ENCODE measurements at places on chromosomes 7 and 10.

GRCh38 chr7:112129655-112130323, 76.4 kb downstream of the DOCK4 start:
- DNase-seq = no peak

DNA sequence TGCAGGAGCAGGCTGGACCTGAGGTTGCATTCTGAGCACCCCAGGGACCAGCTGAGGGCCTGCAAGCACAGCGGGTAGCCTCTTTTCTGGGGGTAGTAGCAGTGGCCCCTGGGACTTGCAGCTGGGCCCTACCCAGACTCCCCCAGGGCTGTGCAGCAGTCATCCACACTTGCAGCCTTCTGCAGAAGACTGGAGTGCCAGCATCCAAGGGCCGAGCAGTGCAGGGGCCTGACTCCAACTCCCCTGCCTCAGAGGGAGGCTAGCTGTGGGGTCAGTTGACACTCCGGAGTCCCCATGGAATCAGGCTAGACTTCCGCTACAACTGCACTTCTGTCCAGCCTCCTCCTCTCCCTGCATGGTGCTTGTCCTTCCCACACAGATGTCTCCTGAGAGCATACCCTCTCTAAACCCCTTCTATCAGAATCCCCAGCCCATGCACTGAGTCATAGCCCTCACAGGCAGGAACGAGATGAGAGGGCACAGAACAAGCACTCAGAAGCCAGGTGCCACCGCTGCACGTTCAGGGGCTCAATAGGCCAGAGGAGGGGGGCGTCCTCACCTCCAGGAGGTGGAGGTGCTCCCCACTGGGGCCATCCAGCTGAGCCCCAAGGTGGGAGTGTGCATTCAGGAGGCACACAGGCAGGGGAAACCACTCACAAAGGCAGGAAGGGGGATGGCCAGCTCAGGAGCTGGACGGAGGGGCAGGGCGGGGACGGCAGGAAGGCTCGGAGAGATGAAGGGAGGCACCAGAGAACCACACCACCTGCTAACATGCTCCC, 7.5 kb downstream of the RASGEF1A start:
- no peak for DNase-seq

DNA sequence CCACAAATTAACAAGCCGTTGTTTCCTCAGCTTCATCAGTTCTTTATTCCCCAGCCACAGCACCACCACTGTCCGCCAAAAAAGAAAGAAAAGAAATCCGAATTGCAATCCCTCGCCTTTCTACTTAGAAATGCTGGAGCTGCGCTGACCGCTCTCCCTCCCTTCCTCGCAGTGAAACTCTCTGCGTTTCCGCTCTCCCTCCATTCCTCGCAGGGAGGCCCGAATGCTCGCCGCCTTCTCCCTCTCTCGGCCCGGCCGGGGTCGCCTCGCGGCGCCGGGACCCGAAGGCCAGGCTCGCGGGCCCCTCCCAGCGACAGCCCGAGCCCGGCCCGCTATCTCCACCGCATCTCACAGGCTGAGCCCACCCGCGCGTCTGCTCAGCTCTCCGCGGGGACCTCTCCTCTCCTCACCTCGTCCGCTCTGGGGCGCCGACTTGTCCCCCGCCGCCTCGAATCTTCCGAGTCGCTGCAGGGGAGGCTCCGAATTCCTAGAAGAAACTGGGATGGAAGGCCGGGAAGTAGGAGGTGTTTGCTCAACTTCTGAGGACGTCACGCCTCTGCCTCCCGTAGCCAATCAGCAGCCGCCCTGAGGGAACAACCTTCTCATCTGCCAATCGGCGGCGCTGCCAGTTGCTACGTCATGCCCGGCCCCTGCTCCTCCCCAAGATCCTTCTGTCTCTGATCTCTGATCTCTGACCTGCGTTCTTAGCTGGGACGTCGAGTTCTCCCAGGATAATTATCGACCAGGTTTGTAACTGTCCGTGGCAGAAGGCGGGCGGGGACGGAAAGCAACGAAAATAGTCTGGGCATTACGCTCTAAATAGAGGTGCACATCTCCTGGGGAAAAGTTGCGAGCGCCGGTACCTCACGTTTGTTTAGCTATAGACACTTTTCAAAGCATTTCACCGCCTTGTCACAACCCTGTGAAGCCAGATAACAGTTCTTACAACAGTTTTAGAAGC, at the start of gene AASS:
Gene AASS (minus strand): TSS at position 499 of the 961 bp plus-strand sequence. CDS start 10,523 bp downstream, outside the sequence.
- peak; percentile 80 for DNase-seq

DNA sequence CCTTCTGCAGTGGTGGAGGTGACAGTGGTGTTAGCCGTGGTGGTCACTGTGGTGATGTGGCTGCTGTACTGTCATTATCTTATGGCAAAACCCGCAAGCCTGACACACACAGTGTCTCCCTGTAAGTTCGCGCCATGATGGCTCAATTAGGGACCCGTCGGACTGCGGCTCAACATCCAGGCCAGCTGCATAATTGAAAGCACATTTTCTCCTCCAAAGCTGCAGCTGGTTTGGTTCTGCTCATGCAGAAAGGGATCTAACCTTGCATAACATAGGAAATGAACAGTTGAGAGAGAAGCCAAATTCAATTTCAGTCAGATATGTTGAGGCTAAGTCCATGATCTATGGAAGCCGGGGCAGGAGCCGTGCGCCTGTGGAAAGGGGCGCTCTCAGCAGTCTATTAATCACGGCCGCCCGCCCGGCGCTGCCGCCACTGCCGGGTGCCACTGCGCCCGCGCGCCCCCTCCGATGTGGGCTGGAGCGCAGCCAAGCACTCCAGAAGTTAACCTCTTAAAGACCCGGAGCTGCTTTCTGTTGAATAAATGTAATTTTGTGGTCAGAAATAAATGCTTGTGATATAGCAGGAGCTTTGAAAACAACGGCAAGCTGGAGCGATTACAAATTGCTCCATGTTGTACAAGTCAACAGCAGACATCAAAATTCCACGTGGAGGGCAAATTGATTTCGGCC, 227.7 kb downstream of the CUX1 start:
- DNase-seq = no peak

- DNase-seq = no peak
These were observed 45.8 kb upstream of the CARD11 start for GRCh38 chr7:3089493-3089892.

- DNase-seq = no peak
These were observed 777.7 kb downstream of the LRMDA start for GRCh38 chr10:76209135-76209534.

DNA sequence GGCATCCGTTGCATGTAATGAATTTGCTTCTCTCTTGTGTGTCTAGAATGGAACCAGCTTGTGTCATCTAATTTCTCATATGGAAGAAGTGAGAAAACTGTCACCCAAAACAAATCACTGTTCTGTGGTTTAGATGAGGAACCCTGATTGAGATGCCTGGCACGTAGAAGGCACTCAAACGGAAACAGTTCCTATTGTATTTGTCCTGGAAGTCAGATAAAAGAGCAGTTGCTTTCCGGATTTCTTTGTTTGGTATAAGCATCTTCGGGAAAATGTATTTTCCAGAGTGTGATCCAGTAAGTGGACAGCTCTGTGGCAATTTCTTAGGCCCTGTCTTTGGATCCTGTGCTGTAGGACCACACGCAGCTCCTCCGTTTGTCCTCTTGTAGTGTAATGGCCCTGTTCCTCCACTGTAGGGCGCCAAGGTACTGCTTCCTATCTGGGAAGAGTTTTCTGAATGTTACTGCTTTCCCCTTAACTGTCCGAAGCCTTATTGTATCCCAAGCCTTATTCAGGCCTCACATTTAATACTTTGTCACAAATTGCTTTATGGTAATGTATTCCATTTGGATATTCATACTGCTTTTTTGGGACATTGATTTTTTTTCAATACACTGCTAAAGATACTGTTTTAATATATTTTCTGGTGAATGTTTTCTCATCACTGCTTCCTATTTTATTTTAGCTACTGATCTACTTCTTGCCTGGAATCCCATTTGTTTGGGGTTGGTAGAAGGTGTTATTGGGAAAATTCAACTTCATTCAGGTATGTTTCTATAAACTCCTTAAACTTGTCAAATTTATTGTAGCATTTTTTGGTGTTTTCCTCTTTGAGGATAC, 24.8 kb downstream of the INPP5F start:
- DNase-seq = peak; percentile 78

DNA sequence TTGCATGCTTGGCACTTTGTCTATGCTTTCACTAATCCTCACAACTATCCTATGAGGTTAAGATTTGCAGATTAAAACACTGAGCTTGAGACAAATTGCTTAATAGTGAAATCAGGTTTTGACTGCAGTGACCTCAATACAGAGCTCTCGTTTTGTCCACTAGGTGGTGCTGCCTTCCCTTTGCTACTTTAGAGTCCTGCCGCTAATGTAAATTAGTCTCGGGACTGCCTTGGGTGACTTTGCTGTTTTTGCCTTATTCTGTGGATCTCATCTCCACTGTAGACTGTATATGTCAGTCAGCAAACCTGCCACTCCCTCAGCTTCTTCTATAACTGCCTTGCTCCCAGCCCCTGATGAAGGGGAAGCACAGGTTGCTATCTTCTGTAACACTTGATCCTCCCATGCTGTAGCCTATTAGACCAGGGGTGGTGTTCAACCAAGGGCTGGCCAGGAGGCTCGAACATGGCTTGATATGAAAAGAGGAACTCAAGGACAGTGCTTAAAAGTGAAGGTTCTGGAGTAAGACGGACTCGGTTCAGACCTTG, 26.0 kb downstream of the ASB4 start:
- DNase-seq = peak; percentile 84

- peak; percentile 76 for DNase-seq
These were observed 66.9 kb upstream of the AFAP1L2 start for GRCh38 chr10:114470956-114471905.

DNA sequence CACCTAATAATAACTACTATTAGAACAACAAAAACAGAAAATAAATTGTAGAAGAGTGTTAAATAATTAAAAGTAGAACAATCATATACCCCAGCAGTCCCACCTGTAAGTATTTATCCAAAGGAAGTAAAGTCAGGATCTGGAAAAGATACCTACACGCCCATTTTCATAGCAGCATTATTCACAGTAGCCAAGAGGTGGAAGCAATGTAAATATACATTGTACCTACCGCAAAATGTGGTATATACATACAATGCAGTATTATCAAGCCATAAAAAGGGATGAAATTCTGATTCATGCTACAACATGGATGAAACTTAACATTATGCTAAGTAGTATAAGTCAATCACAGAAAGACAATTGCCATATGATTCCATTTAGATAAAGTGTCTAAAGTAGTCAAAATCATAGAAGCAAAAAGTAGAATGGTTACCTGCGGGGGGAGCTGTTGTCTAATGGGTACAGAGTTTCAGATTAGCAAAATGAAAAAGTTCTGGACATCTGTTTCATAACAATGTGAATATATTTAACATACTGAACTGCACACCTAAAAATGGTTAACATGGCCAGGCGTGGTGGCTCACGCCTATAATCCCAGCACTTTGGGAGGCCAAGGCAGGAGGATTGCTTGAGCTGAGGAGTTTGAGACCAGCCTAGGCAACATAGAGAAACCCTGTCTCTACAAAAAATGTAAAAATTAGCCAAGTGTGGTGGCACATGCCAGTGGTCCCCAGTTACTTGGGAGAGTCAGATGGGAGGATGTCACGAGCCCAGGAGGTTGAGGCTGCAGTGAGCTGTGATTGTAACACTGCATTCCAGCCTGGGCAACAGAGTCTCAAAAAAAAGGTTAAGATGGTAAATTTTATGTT, 6.0 kb upstream of the TMED4 start:
- peak; percentile 68 for DNase-seq

DNA sequence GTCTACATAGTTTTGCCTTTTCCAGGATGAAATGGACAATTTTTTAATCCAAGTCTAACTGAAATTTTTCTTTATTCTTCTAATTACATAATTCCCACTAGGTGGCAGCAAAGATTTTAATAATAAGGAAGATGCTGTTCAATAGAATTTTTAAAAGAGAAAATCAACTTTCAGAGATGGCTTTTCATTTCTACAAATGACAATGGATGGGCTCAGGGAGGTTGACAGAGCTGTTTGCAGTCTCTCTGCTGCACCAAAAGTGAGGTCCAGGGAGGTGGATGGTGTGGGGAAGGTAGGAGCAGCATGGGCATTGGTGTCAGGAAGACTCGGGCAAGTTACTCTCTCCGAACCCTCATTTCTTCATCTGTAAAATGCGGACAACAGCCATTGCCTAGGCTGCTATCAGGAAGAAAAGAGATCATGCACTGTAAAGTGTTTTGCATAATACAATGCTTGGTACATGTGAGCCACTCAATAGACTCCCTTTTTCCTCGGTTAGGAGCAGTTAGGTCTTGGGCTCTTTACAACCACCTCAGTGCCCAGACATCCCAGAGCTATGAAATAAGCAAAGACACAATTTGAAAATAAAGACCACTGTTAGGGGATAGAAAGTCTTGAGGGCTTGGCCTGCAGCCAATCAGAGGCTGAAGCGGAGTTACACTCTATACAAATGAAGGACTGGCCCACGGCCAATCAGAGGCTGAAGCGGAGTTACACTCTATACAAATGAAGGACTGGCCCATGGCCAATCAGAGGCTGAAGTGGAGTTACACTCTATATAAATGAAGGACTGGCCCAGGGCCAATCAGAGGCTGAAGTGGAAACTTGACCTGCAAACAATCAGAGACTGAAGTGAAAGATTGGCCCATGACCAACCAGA, 107.1 kb downstream of the ABLIM1 start:
- DNase-seq = peak; percentile 29

- DNase-seq = no peak
These were observed 17.3 kb upstream of the BNIP3 start for GRCh38 chr10:131998845-131999681.

DNA sequence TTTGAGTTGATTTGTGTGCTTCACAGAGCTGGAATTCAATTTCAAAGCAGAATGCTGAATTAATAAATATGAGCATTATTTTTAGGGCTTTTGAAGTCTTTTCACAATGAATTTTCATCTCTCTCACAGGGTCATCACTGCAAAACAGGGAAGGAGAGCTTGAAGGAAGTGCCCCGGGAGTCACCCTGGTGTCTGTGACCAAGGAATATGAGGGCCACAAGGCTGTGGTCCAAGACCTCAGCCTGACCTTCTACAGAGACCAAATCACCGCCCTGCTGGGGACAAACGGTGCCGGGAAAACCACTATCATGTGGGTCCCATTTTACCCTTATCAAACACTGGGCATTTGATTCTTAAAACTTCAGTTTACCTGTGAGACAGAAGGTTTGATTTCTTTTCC, 217.7 kb downstream of the ABCA13 start:
- DNase-seq = no peak

- DNase-seq = peak; percentile 21
These were observed 96.5 kb downstream of the PFKFB3 start for GRCh38 chr10:6299234-6299633.

GRCh38 chr7:55246171-55246570, 119.0 kb upstream of the LANCL2 start:
- DNase-seq = no peak

- DNase-seq = no peak
These were observed 3.2 kb downstream of the MGMT start for GRCh38 chr10:129470103-129470851.

DNA sequence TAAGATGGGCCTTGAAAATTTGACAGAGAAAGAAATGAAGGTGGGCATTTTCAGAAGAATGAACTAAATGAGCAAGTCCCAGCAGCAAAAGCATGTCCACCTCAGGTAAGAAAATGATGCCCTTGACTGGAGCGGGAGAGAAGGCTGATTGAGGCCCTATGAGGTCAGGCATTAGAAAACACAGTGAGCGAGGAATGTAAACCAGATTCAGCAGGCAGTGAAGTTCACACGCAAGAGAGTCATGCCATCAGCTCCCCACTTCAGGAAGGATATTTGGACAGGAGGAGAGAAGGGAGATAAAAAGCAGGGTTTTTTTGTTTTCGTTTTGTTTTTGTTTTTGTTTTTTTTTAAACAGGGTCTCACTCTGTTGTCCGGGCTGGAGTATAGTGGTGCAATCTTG, 166.4 kb downstream of the PPP1R17 start:
- DNase-seq = no peak

- DNase-seq = peak; percentile 63
These were observed 69.1 kb downstream of the ZMIZ1 start for GRCh38 chr10:79137826-79138225.

- DNase-seq = peak; percentile 97
These were observed at the start of gene CCDC186 for GRCh38 chr10:114173921-114174694. CCDC186 (minus strand) TSS chr10:114174203; CDS start chr10:114163268, 10,935 bp downstream.
